Upper lobe of left lung (tissue), 6 donors: ENCODE measurements at places on chromosomes 3 and 15. TPM values are rescaled to one million over a fixed set of nuclear protein-coding genes. Genes with fewer than 3 reads are reported as not detected.

DNA sequence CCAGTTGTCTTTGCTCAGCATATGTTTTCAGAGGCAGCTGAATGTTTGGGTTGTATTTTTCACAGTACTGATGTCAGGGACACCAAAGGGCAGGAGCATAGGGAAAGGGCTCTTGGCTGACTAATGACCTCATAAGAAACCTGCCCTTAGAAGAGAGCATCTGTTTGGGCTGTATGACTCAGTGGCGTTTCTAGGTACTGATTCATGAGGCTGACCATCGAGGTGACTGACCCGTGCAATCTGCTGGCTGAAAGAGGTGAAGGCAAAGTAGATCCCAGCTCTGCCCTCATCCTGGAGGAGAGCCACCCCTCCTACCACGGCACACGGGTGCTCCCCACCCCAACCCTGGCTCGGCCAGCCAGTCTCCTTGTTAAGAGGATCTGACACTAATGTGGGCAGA is 8.3 kb downstream of the LMCD1 start:
- H3K4me1 ChIP-seq, result peaks cover 54% of the 10 kb centered on the region
- no peaks in the 10 kb centered on the region for H3K27me3 ChIP-seq
- no peaks in the 10 kb centered on the region for H3K36me3 ChIP-seq

The GOLGA8S gene
- not detected for total RNA-seq

DNA sequence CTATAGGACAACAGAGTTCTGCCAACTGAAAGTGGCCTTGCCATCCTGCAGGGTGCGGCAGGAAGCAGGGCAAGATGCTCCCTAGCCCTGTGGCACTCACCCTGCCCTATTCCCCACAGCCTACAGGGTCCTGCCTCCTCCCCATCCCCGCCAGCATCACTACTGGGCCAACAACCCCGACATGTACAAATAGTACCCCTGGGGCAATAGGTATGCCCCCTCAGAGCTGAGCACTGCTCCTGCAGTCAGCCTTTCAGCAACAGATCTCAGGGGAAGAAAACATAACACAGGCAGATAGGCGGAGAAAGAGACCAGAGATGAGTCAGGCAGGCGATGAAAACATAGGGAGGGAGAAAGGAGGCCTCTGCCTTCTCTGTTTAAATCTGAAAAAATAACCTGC is 74.7 kb downstream of the XXYLT1 start:
- peak; percentile 6 for DNase-seq
- no peaks in the 10 kb centered on the region for H3K27me3 ChIP-seq
- no peaks in the 10 kb centered on the region for H3K36me3 ChIP-seq
- H3K4me3 ChIP-seq, result no peak overlapping the region
- H3K4me1 ChIP-seq, result peaks cover 17% of the 10 kb centered on the region
- peak overlapping the region; percentile 53 for H3K27ac ChIP-seq

- no peak overlapping the region for H3K4me3 ChIP-seq
- DNase-seq, result no peak
- H3K27ac ChIP-seq, result no peak overlapping the region
- peaks cover 5% of the 10 kb centered on the region for H3K4me1 ChIP-seq
- H3K27me3 ChIP-seq, result no peaks in the 10 kb centered on the region
Observed at GRCh38 chr3:52774901-52775864, 2.2 kb upstream of the ITIH1 start.

The SEMA5B gene
- total RNA-seq, result 0.61 TPM

The TMED3 gene
- total RNA-seq, result 28.3 TPM

- H3K36me3 ChIP-seq, result no peaks in the 10 kb centered on the region
- no peaks in the 10 kb centered on the region for H3K4me1 ChIP-seq
- DNase-seq, result no peak
- no peak overlapping the region for H3K27ac ChIP-seq
- no peaks in the 10 kb centered on the region for H3K27me3 ChIP-seq
Observed at GRCh38 chr3:81459733-81460132, 301.7 kb downstream of the GBE1 start.

DNA sequence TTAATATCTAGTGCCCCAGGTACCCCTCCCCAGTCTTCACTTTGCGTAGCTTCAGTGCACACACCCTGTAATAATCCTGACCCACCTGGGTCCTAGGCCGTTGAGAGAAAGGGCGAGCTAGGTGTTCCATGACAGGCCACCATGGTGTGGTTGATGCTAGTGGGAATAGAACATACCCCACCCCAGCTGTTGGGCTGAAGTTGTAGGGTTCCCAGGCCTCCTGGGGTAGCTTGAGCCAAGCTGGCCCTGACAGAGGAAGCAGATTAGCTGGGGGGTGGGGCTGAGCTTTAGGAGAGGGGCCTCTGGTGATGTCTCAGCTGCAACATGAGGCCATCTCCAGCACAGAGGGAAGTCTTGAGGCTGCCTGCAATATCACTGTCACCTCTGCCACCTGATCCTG is 40.5 kb downstream of the RAB11A start:
- no peak overlapping the region for H3K27ac ChIP-seq
- no peaks in the 10 kb centered on the region for H3K27me3 ChIP-seq
- H3K4me1 ChIP-seq, result no peaks in the 10 kb centered on the region
- no peak overlapping the region for H3K4me3 ChIP-seq

- H3K4me1 ChIP-seq, result no peaks in the 10 kb centered on the region
- no peaks in the 10 kb centered on the region for H3K27me3 ChIP-seq
- DNase-seq, result no peak
- no peak overlapping the region for H3K27ac ChIP-seq
- no peak overlapping the region for H3K4me3 ChIP-seq
Observed at GRCh38 chr15:61390138-61390537, 161.0 kb upstream of the RORA start.

- no peak overlapping the region for H3K4me3 ChIP-seq
- peaks cover 4% of the 10 kb centered on the region for H3K4me1 ChIP-seq
- no peak for DNase-seq
- H3K36me3 ChIP-seq, result no peaks in the 10 kb centered on the region
- H3K27me3 ChIP-seq, result no peaks in the 10 kb centered on the region
Observed at GRCh38 chr3:12231431-12231830, 57.4 kb upstream of the PPARG start.

DNA sequence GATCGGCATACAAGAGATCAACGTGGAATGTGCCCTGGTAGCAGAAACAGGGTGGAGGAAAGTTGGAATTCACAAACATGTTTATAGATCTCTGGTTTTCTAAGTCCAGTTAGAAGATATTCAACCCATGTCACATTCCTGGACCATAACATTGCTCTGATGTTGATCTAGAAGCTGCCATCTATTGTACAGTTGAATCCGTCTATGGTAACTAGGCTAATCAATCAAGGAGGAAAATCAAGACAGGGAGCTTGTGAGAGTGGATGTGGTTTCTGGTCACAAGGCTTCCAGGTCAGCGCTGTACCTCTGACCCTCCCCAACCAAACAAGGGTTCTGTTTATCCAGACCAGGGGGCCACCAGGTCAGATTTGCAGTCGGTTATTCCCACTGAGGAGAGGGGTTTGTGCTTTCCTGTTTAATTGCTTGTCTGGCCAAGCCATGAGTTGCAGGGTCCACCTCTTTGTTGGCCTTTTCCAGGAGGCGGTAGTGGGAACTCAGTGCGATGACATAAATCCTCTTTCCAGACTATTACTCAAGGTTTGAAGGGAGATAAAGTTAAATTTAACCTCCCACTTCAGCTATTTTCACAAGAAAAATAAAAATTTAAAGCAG is 130.3 kb downstream of the SLCO3A1 start:
- H3K27ac ChIP-seq, result no peak overlapping the region
- H3K4me1 ChIP-seq, result peaks cover 3% of the 10 kb centered on the region
- no peaks in the 10 kb centered on the region for H3K36me3 ChIP-seq

DNA sequence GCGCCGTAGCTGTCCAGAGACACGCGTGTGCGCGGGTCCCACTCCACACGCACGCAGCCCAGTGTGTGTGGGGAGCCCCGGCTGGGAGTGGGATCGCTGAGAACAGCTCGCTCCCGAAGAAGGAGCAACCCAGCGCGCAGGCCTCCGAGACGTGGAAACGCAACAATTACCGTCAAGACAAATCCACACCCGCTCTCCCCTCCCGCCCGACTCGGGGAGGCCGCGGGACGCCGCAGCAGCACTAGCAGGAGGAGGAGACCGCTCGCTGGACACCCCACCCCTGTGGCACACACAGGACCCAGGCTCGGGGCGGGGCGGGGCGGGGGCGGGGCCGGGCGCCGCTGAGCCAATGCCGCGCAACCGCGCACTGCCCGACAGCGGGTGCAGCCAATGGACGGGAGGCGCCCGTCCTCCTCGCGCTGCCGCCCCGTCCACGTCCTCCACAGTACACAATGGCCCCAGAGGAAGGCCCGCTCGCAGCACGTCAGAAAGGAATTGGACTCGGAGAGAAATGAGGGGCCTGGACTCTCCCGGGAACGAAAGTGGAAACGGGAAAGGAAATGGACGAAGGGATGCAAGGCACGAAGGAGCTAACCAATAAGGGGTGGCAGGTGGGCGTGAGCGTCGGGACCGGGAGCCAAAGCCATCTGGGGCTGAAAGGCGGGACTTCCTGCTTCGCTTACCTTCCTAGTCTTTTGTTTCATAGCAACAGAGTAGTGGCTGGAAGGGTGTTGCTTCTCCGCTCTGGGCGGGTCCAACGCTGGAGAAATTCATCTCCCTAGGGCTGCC is at the start of gene CBLB:
Gene CBLB, minus strand, starts transcription at position 271 of the 789 bp plus-strand sequence. CDS start 1,435 bp downstream, outside the sequence.
- no peaks in the 10 kb centered on the region for H3K36me3 ChIP-seq
- peak; percentile 95 for DNase-seq
- peaks cover 24% of the 10 kb centered on the region for H3K4me1 ChIP-seq
- peak within 1 kb of the TSS; percentile 81 for H3K4me3 ChIP-seq
- H3K27ac ChIP-seq, result peak within 1 kb of the TSS; percentile 99
- H3K27me3 ChIP-seq, result no peaks in the 10 kb centered on the region

DNA sequence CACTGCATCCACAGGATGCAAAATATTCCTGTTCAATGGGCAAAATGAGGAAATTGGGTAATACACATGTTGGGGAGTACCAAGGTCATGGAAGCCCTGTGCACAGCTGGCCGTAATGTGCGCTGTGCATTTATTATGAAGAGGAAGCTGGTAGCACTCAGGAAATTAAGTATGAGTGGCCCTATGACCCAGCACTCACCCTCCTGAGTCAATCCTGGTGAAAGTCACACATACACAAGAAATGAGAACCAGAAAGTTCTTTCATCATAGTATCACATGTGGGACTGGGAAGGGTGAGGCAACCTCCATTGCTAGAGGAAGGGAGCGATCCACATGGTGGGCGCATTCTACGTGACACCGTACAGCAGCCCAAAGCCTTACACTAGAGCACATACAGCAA is 11.4 kb upstream of the PRR20G start:
- peak; percentile 53 for DNase-seq
- H3K27ac ChIP-seq, result no peak overlapping the region
- no peak overlapping the region for H3K4me3 ChIP-seq
